ENCODE measurements at places on chromosomes 5 and 9.

DNA sequence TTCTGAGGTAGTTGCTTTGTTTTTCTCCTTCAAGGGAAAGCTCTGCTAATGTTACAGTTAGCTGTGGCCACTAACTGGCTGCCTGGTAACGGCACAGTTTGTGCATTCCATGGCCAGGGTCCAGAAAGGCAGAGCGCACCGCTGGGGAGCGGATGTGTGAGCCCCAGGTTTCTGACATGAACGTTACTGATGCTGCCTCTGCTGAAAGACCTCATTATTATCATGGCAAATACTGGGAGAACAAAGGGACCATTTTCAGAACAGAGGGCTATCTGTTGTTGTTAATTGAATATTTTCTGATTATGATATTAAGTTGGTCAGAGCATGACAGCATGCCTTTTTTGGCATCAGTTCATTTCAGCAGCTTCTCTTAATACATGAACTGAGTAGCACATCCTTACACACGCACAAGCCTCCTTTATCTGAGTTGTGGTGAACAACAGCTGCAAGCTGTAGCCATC is 134.1 kb downstream of the NUDT12 start:
- DNase-seq = no peak

- peak; percentile 26 for DNase-seq
Measured at GRCh38 chr9:35490155-35490909, 421 bp downstream of the RUSC2 start.

DNA sequence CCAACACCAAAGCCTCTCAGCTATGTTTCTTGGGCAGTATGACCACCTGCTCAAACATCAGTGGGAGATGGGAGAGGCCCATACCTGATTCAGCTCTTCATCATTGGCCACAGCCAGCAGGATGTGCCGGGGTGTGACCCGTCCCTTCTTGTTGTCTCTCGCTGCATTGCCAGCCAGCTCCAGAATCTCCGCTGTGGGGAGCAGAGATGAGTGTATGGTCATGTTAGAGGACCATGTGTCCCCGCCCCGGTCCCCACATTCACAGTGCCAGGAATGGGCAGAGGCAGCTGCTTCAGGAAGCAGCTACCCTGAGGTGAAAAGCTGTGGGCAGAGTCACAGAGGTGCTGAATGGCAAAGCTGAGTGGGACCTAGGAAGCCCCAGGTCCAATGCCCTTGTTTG is 29.1 kb downstream of the MACROH2A1 start:
- DNase-seq = no peak

GRCh38 chr9:89153232-89154017 is 25.2 kb downstream of the SHC3 start:
- no peak for DNase-seq

DNA sequence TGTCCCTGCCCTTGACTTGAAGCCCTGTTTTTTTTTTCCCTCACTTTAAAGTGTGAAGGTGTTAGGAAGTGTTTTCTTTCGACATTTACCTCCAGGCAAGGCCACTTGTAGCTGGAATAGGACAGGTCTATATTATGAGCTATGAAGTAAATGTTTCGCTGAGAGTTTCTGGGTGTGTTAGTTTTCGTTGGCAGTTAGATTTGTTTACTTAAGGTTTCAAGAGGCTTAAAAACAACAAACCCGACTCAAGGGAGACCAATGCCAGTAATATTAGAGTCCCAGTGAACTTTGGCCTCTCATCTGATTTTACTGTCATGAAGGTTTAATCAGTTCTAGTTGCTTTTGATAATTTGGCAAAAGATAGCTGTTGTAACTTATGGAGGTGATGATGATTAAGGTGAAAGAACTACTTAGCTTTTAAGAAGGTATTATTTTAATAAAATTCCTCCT is 25.2 kb downstream of the OCLN start:
- no peak for DNase-seq

GRCh38 chr9:110869931-110870330 is 168.3 kb downstream of the LPAR1 start:
- DNase-seq = no peak

- no peak for DNase-seq
Measured at GRCh38 chr5:72760259-72760658, 56.2 kb upstream of the TNPO1 start.

Data from HS-27A (cell line).